ENCODE measurements at places on chromosomes 6 and 20.

- no peak for DNase-seq
Measured at GRCh38 chr6:130752267-130752666, 74.9 kb upstream of the SMLR1 start.

- DNase-seq = no peak
Measured at GRCh38 chr6:127952831-127953230, 52.0 kb upstream of the THEMIS start.

GRCh38 chr6:11393713-11394627 is 143.6 kb upstream of the TMEM170B start:
- DNase-seq = no peak

DNA sequence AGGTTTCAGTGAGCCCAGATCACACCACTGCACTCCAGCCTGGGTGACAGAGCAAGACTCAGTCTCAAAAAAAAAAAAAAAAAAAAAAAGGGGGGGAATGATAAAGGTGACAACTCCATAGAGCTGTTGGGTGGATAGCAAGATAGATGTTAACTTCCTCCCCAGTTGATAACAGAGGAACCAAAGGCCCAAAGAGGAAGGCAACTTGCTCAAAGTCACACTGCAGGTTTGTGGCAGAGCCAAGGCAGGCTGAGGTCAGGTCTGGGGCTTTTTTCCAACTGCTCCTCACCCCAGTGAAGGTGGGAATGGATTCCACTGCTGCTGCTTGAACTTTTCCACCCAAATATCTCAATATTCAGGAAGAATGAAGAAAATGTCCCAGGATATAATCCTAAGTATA is 26.7 kb downstream of the HCK start:
- DNase-seq = peak; percentile 42

All from AML-193 (cell line).